Right ventricle myocardium superior (tissue), 1 donor: ENCODE measurements at places on chromosomes 11 and 22.

DNA sequence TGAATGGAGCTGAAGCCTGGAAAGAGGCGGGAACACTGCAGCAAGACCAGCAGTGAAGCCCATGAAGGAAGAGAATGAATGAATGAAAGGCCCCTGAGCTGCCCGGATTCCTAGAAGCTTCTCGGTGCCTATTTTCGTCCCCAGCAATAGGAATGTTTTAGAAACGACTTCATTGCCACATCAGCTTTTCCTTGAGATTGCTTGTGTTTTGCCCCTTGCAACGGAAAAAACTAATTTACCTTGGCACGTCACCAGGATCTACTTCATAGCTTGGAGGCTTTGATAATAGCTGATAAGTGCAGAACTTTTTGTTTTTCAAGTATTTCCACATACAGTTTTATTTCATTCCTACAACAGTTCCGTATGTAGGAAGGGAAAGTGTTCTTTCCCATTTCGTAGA is 248.9 kb upstream of the NARS2 start:
- no peak for DNase-seq

DNA sequence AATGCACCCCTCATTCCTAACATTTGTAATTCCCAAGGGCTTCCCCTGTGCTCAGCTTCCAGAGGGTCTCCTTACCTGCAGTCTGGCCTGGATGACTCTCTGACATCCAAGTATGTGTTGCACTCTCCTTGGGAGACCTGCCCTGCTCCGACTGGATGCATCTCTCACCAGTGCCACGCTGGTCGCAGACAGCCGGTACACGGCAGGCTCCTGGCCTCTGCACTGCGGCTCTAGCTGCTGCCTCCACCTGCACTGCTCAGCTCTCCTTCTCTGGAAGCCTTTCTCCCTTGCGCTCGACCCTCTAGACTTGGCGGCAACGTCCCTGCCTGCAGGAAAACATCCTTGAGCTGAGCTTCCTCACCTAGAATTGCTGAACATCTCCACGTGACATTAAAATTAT is 685.9 kb downstream of the BRD1 start:
- DNase-seq, result no peak

DNA sequence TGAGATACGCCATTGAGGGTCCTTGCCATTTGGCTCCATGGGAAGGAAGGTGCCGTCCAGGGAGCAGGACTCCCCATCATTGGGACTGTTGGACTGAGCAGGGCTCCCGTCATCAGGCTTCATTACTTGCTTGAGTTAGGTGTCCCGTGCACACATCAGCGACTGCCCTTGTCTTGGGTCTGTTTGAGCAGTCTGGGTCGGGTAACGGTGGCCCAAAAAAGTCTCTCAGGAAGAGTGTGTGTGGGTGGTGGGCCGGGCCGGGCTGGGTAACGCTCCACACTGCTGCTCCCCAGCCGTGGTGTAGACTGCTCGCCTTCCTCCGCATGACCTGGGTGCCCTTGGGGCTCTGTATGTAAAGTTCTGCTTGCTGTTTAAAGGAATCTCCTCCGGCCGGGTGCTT is 293.5 kb downstream of the TBC1D22A start:
- peak; percentile 20 for DNase-seq

- DNase-seq, result no peak
Observed at GRCh38 chr11:64610596-64610995, 19.6 kb downstream of the SLC22A12 start.

DNA sequence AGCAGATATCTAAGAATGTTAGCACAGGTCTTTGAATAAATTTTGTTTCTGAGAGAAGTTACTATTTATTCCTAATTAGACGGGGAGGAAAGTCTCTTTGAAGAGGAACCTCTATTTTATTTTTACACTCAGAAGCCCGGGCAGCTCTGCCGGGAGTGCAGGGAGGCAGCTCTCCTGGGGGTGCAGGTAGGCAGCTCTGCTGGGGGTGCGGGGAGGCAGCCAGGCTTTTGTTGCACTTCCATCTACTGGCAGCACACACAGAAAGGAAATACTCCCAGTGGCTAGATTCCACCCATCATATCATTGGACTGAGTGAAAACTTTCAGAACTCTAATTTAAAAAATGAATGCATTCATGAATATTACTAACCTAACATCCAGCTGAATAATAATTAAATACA is 24.6 kb downstream of the OR10A6 start:
- DNase-seq, result no peak

- DNase-seq, result no peak
Observed at GRCh38 chr22:41531715-41532477, 12.4 kb downstream of the POLR3H start.

DNA sequence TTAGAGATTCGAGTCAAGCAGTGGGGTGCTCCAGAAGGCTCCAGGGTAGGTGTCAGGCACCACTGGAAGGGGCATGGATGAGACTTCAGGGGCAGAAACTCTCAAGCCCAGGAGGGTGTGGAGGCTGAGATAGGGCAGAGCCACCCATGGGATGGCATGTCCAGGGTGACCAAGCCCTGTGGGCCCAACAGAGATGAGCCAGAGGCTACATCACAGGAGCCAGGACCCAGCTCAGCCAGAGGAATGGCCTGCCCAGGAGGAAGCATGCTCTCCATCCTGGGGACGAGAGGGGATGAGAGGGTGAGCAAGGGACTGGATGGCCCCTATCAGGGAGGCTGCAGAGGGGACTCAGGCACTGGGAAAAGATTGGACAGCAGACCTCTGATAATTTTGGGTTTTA is 42.8 kb downstream of the SLCO2B1 start:
- no peak for DNase-seq

GRCh38 chr11:77441426-77441825 is 32.5 kb downstream of the PAK1 start:
- DNase-seq, result no peak

DNA sequence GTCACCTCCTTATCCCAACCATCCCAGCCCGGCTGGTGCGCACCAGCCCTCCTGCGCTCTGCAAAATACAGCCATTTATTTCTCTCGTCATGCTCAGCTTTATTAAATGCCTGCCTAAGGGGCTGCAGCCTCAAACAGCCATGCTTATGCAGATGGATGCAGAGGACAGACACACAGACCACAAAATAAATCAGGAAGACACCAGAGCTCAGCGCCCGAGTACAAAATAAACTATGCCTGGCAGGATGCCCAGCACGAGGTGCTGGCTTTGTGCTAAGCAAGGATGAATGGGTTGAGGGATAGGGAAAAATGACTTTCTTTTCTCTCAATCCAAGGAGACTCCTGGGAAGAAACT is 70.5 kb downstream of the RPUSD4 start:
- peak; percentile 77 for DNase-seq

GRCh38 chr22:49951000-49951677 is 9.4 kb upstream of the PIM3 start:
- DNase-seq, result no peak

DNA sequence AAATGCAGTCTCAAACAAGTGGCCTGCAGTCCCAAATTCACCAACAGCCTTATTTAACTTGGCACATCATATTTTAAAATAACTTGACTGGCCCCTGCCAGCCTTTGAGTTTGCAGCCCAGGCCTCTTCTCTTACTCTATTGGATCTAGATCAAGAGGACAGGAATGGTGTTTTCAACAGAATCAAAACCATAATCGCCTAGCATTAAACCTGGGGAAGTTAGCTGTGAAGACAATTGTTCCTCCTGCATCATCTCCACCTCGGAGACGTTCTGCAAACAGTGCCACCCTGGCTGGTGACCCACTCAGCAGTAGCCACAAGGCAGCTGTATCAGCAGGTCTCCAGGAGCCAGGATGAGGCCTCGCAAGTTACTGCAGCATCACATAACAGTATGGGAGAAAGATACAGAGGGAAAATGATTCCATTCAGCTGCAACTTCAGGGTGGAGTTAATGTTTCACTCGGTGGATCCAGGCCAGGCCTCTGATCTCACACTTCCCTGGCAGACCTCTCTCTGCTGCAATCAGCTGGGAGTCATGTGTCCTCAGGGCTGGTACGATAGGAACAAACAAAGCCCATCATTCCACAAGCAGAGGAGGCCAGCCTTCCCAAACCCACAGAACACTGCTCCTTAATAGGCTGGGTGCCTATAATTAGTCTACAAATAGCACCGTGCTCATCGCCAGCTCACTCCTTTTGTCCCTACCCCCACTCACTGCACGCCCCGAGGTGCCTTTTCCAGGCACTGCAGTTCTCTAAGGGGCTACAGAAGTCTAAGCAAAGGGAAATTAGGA is 18.6 kb upstream of the SCN2B start:
- peak; percentile 86 for DNase-seq

- DNase-seq, result no peak
Observed at GRCh38 chr11:109433753-109434256, 11.8 kb downstream of the C11orf87 start.

DNA sequence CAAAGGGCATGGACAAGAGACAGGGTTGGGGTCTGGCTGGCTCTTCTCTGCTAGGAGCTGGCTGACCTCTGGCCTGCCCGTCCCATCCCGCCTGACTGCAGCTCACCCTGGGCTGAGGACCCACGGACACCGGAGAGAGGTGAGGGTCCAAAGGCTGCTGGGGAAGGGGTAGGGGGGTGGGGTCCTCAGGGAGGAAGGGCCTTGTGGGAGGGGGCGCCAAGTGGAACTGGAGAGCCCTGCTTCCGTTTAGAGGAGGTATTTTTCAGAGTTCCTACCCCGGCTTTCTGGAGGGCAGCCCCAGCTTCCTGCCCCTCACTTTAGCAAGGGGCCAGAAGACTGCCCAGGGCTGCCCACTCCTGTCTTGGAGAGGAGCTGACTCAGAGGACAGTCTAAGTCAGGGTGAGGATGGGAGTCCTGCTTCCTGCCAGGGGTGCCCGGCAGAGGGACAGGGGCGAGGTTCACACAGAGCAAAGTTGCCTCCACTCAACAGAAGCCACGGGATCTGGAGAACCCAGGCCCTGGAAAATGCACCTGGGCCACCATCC is 7.1 kb downstream of the LARGE2 start:
- no peak for DNase-seq

DNA sequence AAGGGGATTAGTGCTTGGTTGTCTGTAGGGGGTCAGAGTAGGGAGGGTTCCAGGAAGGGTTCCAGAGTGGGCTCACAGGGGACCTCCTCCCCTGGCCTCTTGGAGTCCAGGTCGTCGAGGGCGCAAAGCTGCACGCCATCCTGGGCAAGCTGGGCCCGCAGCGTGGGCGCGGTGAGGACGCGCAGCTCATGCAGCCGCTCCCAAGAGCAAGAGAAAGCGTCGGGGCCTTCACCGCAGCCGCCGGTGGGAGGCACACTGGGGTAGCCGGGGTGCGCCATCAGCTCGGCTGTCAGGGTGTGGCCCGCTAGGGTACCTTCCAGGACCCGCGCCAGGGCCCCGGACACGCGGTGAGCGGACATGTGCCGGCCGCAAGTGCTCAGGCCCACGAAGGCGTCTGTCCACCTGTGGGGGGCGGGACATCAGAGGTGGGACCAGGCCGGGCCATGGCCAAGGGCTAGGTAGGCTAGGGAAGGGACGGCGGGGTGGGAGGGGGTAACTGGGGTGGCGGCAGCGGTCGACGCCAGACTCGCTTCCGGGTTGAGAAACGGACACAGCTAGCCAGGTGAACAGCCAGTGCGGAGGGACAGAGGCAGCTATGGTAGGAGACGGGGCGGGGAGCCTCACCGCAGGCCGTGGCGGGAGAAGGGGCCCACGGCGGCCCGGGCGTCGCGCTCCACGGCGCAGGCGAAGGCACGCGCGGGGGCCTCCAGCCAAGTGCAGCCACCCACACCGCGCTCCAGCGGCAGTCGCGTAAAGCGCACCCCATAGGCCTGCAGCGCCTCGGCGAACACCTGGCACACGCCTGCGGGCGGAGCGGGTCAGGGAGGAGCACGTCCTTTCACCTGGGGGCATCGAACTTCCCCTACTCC is 1.2 kb downstream of the YDJC start:
- DNase-seq, result peak; percentile 53

DNA sequence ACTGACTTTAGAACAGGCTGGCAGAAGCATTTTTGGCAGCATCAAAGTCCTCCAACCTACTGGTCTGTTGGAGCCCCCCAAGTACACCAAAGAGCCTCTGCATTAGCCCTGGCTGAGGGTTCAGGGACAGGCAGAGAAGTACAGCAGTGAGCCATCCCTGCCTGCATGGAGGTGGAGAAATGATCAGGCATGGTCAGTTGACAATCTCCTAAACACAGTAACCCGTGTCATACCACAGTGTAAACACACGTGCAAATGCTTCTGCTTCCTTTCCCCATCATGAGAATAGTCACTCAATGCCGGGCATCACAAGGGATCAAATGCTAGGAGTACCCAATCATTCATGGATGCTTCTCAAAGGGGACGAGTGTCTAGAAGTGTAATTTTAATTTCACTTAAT is 8.2 kb downstream of the SERPIND1 start:
- DNase-seq, result no peak
